ENCODE measurements at places on chromosomes 12 and 14.

- DNase-seq = no peak
Observed at GRCh38 chr14:97021571-97022168, 224.5 kb downstream of the VRK1 start.

- DNase-seq = peak; percentile 50
Observed at GRCh38 chr12:106179086-106179485, 40.3 kb upstream of the NUAK1 start.

DNA sequence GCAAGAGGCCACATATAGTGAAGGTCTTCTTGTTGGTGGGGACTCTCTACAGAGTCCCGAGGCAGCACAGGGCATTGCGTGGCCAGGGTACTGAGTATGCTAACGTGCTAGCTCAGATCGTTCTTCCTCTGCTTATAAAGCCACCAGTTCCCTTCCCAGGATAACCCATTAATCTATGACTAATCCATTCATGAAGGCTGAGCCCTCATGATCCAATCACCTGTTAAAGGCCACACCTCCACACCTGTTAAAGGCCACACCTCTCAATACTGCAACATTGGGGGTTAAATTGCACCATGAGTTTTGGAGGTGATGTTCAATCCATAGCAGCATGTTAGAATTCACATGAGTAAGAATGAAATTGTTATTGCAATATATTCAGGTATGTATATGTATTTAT, 12.8 kb upstream of the YARS2 start:
- no peak for DNase-seq

DNA sequence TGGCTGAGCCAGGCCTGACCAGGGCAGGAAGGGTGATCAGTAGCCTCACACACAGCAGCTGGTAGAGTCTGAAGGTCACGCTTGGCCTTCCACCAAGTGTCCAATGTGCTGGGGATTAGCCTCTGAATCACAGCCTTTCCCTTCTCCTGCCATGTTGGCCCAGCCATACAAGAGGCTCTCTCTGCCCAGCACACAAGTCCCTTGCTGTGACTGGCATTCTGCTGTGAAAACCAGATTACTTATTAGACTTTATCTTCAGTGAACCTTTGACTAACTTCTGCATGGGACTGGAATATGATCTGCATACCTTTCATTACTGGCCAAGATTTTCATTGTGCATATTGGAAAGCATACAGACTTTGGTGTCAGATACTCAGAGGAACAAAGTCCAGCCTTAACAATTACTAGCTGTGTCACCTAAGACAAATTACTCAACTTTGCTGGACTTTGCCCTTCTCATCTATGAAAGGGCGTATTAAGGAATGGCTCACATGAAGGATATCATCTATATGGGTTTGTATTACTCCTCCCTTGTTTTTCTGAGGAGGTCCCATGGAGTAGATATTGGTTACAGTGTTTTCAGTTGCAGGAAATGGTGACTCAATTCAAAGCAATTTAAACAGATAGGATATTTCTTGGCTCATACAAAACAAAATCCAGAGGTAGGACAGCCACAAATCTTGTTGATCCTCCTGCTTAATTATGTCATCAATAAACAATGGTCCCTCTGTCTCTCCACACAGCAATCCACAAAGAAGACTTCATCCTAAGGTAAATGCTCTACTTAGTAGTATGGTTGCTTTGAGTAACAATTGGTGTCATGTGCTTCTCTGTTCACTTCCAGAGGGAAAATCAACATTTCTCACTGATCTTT, 99.6 kb downstream of the DYRK2 start:
- DNase-seq = peak; percentile 64

- peak; percentile 82 for DNase-seq
Observed at GRCh38 chr12:7638760-7639555, 26.8 kb downstream of the APOBEC1 start.

DNA sequence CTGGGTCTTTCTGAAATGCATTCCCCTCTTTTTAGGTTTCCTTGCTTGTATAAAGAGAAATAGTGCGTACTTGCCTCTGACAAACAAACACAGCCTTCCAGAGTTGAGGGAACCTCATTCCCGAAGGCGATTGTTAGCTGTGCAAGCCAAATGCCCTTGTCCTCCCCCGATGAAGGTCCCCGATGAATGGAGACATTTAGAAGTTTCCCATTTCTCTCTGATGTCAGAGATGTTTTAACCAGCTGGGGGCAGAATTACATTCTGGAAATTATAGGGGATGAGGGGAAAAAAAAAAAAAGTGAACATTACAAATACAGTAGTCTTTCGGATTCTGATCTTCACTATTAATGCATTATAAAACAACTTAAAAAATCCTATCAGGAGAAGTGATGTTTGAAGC, 366.8 kb downstream of the VRK1 start:
- peak; percentile 1 for DNase-seq

GRCh38 chr12:53746592-53747092, 5.1 kb downstream of the CISTR start:
- DNase-seq = peak; percentile 86

DNA sequence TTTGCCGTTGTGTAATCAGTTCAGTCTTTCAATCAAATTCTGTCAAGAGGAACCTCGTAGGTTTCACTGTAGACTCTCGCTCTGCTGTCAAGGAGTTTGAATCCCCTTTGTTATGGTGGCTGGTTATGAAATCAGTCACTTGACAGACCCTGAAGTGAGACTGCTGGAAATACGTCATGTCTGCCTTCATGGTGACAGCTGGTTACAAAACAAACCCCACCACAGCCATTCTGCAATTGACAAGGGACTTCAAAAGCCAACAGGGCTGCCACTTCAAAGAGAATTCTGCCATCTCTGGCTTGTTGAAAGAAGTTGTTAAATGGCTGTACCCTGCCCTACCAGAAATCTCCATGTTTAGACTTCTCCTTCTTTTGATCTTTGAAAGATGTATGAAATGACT, 286.9 kb downstream of the ERC1 start:
- DNase-seq = no peak

- no peak for DNase-seq
Observed at GRCh38 chr14:92938235-92938875, 15.4 kb downstream of the CHGA start.

- DNase-seq = peak; percentile 94
Observed at GRCh38 chr12:69007101-69007854, 74.3 kb upstream of the CPM start.

- peak; percentile 57 for DNase-seq
Observed at GRCh38 chr12:42641221-42641885, 51.8 kb upstream of the PRICKLE1 start.

DNA sequence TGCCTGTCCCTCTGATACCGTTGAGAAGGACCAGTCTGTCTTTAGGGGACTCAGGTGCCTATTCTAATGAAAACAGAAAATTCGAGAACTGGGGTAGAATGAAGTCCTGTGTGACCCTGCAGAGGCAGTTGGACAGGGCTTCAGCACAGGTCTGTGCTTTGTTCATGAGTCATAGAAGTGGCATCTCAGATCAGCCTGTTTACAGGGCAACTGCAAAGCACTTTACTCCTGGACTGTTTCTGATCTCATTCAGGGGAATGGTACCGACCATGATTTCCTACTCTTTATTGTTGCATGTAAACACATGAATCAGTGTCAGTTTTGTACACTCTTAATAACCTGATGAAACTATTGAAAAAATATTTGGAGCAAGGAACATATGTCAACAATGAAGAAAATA, 1517.0 kb downstream of the AACS start:
- DNase-seq = no peak

- DNase-seq = no peak
Observed at GRCh38 chr14:65267856-65268255, 144.7 kb upstream of the FUT8 start.

DNA sequence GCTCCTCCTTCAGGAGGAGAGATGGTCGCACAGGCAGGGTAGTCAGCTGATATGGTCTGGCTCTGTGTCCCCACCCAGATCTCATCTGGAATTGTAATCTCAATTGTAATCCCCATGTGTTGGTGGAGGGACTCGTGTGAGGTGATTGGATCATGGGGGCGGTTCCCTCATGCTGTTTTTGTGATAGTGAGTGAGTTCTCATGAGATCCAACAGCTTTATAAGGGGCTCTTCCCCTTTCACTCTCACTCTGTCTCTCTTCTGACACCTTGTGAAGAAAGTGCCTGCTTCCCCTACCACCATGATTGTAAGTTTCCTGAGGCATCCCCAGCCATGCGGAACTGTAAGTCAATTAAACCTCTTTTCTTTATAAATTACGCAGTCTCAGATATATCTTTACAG, 218.9 kb upstream of the TMTC1 start:
- no peak for DNase-seq

DNA sequence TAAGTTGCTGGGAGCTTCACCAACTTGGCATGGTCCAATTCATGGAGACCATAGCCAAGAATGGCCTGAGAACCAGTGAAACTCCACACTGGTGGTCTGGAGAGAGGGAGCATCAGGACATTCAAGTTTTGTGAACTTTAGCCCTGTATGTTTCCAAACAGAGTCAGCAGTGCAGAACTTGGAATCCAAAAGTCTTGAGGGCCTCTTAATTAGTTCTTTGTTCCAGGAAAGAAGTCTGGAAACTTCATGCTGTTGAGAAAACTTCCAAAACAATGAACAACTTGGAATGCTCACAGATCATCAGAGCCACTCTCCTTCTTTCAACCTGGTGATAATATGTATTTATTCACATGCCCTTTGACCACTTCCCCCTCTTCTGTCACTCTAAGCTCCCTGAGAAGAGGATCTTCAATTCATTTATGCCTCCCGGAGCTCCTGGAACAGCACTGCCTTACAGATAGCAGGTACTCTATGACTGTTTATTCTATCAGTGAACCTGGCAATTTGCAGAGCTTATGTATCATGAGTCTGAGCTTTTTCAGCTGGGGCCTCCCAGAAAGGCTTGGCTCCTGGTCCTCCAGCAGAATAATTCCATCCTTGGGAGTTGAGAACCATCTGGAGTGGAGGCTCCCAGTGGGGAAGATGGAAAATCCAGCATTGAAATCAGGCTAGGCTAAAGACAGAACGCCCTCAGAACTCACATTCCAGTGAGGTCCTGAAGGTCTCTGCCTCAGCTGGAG, 191.4 kb downstream of the KTN1 start:
- no peak for DNase-seq

DNA sequence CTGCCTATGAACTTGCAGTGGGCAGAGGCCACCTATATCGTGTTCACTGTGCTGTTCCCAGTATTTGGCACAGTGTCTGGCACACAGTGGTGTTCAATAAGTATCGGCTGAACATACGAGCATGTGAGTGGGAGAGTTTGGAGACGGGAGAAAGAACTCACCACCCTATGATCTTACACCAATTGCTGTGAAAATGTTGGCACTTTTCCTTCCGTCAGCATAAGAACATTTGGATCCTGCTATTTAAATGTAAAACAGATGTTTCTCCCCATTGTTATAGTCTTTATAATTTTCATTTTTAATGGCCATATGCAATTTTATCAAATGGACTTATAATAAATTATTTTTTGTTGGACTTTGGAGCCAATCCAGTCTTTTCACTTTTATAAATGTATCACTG, 144.4 kb downstream of the EFCAB11 start:
- DNase-seq = peak; percentile 62

GRCh38 chr12:114414031-114414865, 8.3 kb upstream of the TBX5 start:
- no peak for DNase-seq

GRCh38 chr14:37320106-37320505, 122.4 kb downstream of the MIPOL1 start:
- DNase-seq = peak; percentile 7

DNA sequence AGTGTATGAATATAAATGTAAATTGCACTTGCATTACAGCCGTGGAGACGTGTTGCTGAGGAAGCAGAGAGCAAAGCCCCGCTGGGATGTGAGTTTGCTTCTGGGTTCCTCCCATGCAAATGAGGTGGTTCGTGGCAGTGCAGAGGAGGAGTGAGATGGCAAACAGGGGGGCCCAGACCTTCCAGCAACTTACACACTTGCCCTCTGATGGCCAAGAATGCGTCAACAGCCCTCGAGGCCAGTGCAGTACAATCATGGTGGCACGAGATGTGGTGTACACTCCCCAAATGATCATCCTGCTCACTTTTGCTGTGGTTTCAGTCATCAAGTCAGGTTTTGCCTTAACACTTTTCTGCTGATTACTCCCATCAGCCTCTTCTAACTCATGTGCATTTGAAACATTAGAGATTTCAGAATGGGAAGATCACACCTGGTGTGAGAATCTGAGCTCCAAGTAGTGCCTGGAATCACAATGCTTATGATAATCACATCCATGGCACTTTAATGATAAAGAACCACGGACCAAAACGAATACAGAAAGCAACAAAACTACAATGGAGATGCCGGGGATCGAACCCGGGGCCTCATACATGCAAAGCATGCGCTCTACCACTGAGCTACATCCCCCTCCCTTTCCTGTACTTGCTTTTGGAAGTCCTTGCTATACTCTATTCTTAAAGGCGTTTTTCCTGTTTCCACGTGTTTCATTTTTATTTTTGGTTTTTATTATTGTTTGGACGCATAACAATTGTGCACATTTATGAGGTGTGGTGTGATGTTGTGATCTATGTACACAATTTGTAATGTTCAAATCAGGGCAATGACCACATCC, 7.0 kb upstream of the UBC start:
- DNase-seq = peak; percentile 68

GRCh38 chr12:83893101-83893500, 1019.5 kb downstream of the SLC6A15 start:
- no peak for DNase-seq

GRCh38 chr12:85277900-85278597, 2.0 kb upstream of the ALX1 start:
- DNase-seq = no peak

DNA sequence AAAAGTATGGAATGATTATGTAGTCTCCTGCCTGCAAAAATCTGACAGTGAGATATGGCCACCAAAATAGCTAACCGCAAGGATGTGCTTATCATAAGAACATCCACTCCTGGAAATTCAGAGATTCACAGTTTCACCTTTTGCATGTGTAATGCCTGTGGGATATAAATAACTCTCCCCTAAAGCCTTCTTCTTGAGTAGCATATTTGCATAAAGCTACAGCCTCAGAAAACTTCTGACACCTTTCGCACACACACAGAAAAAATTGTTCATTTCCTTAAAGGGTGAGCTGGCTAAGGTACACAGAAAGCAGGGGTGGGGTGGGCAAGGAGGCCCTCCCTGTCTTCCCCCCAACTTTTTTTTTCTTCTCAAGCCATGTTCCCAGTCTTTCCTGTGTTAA, 3.1 kb upstream of the IGF1 start:
- no peak for DNase-seq

GRCh38 chr14:34766606-34767005, 52.2 kb upstream of the CFL2 start:
- peak; percentile 44 for DNase-seq

GRCh38 chr12:60421741-60422140, 825.9 kb downstream of the SLC16A7 start:
- peak; percentile 7 for DNase-seq

- DNase-seq = peak; percentile 62
Observed at GRCh38 chr12:75603475-75603874, 92.1 kb upstream of the KRR1 start.
